ENCODE measurements at places on chromosomes 13 and 19.

- DNase-seq = no peak
Observed at GRCh38 chr19:39131255-39131755, 5.7 kb downstream of the PAK4 start.

DNA sequence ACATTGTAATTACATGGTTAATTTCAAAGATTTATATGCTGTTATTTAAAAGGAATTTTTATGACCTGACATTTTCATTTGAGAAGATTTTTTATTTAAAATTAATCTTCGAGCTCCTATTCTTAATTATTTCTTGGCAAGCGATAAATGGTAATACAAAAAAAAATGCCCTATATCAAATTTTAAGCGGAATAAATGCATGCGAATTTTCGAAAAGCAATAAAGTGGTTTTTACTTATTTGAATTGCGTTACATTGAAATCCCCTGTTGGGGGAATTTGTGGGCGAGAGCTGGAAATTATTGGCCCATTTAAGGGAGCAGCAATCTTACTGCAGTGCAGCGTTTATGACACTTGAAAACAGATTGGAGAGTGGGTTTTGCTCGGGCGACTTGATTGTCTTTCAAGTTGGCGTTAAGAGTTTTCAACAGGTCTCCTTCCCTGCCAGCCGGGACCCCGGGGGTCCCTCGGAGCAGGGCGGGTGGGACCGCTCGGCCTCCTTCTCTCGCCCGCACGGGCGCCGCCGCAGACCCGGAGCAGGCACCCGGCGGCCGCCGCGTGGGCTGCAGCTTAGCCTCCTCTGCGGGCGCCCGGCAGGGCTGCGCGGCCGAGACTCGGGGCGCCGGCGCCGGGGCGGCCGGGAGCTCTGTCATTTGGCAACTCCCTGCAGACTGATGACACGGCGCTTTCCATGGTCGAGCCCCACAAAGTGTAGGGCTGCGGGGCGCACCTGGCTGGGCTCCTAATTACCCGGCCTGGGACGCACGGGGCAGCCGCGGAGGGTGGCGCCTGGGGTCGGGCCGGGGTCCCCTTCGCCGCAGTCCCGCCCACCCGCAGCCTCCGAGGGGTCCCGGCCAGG lies 255.1 kb upstream of the SOX21 start:
- DNase-seq = no peak

- no peak for DNase-seq
Observed at GRCh38 chr13:30934803-30935202, 2.3 kb downstream of the TEX26 start.

DNA sequence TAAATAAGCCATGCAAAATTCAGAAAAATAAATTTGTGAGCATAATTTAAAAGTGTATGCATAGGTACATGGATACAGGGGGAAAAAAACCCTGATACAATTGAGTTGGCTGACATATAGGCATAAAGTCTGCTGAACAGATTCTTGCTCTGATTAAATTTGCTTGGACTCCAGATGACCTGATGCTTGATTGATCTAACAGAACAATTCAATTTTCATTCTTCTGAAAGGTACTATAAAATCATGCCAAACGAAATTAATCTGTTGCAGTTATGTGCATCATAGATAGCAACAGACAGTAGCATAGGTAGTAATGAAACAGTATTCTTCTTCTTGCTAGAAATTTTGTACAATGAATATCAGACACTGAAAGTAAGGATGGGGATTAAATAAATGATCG lies 578.2 kb upstream of the SLITRK6 start:
- no peak for DNase-seq

DNA sequence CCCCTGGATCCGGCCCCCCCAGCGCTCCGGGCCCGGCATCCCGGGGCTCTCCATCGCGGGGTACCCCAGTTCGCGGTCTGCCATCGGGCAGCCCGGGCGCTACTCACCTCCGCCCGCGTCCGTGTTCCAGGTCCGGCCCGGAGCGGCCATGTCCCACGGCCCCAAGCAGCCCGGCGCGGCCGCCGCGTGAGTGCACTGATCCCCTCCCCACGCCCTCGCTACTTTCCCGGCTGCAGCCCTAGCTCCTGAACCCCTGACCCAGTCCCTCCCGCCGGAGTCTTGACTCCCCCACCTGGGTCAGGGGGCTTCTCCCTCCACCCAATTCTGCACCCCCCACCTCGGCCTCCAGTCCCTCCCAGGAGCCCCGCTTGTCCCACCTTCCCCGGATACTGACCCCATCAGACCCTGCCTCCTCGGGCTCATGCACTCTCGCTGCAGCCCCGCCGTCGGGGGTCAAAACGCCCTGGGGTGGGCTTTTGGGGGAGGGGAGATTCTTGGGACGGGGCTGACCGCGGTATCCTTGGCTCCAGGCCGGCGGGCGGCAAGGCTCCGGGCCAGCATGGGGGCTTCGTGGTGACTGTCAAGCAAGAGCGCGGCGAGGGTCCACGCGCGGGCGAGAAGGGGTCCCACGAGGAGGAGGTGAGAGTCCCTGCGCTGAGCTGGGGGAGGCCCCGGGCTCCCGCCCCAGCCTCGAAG lies 566 bp downstream of the HMG20B start:
- DNase-seq = no peak

DNA sequence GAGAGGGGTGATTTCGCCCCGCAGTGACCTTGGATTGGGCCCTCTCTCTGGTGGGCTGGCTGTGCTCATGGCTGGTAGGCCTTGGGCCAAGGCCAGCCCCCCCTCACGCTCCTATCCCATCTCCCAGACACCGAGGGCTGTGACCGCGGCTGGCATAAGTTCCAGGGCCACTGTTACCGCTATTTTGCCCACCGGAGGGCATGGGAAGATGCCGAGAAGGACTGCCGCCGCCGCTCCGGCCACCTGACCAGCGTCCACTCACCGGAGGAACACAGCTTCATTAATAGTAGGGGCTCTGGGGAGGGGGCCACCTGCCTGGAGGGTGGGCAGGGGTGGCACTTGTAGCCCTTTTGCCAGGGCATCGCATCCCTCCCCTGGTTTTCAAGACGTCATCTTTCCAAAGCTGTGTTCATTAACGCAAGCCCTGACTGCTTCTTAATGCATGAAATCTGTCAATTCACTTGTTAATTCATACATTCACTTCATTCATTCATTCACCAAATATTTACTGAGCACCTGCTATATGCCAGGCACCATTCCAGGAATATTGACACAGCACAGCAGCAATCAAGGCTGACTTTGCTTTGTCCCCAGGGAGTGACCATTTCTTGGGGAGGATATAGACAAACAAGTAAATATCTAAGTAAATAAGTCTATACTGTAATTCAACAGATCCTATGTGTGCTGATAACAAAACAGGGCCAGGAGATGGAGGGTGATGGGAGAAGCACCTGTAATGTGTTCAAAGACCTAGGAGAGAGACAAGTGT lies 26.6 kb downstream of the NCAN start:
- DNase-seq = no peak

All from LoVo (cell line).